A549 treated with ZK216348 at 1 μM for 4 hours (cell line): ENCODE measurements at places on chromosomes 7 and 10. TPM values are rescaled to one million over a fixed set of nuclear protein-coding genes. Genes with fewer than 3 reads are reported as not detected.

SH2D4B gene
- 0.04 TPM in 1 of 5 replicates, not detected in the others for total RNA-seq

HOXA2 gene
- 0.69 to 1.5 TPM (median 0.94 TPM) in 5 replicates for total RNA-seq

ELFN1 gene
- total RNA-seq, result 0.32 to 0.47 TPM (median 0.38 TPM) in 5 replicates

NEUROG3 gene
- total RNA-seq, result not detected in 5 replicates

COL26A1 gene
- total RNA-seq, result 0.18 to 0.62 TPM (median 0.44 TPM) in 5 replicates
